ENCODE measurements at places on chromosomes 13 and 19.

DNA sequence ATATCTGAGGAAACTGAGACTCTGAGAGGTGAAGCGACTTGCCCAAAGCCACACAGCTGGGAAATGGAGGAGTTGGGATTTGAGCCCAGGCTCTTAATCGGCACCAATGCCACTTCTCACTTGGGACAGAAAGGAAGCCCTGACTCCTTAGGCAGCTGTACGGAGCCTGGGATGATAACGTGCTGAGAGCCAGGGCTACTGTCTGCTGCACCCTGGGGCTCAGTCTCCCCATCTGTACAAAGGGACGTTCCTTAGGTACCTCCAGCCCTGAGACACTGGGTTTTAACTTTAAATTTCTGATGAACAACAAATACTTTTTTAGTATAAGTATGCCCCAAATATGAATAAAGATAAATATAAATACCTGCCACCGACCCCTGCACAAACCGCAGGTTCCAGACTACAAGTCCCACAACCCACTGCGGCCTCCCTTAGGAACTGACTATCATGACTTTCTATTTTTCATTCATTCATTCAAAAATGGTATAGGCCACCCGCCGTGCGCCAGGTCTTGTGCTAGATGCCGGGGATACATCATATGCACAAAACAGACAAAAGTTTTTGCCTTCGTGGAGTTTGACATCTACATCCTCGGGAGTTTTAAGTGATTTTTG, 776 bp upstream of the NCLN start:
- no peak for DNase-seq

DNA sequence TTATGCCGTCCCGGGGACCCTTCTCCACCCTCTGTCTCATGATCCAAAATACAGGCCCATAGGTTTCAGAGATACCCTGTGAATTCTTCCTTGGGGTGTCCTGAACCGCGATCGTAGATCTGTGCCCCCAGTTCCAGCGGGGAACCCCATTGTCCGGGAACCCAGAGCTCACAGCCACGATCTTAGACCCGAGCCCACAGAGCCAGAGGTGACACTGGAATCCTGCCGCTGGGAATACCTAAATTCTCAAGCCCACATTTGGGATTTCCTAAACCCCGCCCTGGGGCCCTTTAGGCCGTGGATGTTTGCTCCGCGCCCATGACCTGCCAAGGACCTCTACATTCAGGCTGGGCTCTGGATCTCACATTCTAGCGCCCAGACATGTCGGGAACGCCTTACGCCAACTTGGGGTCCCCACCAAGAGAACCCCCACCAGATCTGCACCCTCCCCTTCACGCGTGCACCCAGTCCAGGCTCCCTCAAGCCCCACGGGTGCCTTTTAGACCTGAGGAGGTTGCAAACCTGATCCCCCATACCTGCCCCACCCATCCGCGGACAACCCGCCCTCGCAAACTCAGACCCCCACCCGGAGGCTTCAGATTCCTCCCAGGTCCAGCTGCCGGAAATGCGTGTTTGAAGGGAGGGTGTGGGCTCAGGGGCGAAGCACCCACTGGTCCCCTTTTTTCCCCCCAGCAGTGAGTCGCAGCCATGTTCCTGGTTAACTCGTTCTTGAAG, 605 bp downstream of the CAPNS1 start:
- peak; percentile 73 for DNase-seq

DNA sequence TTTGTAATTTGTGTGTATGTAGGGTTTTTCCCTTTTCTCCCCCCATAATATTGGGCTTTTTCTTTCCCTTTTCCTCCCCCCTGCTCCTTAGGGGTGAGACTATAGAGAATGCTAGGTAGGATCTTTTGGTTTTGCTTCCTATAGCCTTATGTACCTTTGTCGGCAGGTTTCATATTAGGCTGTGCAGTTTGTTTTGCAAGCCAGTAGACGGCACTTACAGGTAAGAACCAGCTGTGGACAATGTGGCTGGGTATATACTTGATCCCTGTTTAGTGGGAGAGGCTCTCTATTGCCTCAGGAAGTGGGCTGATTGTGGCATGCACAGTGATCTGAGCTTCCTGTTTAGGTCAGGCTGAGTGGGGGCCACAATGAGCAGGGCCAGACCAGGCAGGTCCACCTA, 359.2 kb upstream of the OBI1 start:
- DNase-seq, result no peak

DNA sequence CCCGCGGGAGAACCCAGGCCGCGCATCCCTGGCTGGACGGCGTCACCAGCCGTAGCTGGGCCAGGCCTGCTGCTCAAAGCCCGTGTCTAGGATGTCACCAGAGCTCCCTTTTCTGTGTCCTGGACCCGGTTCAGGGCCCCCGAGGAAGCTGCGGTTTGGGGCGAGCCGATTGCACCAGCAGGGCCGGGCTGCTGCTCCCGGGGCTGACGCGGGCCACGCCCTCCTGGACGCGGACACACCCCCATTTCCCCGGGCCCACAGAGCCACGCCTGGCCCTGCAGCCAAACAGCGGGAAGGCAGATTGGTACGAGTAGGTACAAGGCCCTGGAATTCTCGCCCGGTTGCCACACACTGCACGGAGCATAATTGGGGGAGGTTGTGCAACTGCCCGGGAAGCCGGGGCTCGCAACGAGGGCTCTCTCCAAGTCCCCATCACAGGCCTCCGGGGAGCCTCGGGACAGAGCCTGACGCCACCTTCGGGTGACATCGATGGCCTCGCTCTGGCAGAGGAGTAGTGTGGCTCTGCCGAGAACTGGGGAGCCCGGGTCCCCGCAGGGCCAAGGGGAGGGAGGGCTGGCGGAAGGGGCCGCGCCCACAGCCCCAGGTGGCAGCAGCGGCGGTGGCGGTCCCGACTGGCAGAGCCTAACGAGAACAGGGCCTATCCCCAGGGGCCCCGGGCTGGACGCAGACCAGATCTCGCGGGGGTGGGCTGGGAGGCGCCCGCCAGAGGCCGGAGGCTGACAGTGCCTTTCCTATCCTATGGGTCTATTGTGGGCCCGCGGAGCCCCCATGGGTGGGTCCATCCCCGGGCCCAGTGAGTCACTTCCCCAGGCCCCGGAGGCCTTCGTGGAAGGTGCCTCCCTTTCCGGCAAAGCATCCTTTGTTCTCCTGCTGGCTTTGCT, 23.5 kb downstream of the KCTD15 start:
- peak; percentile 84 for DNase-seq

GRCh38 chr13:51212758-51213157, 9.4 kb upstream of the FAM124A start:
- DNase-seq, result no peak

DNA sequence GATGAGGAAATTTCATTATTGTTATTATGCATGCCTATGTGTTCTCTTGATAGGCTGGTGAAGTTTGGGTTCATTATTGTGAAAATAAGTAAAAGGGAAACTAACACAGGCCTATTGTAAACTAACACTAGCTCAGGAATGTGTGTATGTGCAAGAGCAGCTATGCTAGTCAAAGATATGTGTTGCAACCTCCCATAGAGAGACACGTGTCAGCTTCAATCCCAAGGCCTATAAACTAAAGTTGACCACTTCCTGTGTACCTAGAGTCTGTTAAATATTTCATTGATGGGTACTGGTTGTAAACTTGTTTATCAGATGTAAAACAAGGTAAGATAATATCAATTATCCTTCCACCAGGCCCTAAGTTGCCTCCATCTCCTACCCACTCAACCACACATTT, 44.7 kb upstream of the ZNF30 start:
- DNase-seq, result no peak

GRCh38 chr13:24511816-24512196, 772 bp downstream of the PARP4 start:
- DNase-seq, result no peak
